Islet precursor cell (in vitro differentiated cells): ENCODE measurements at places on chromosomes 4 and X.
A peak's percentile ranks its signal among the peaks of the same experiment; 100 is the strongest.

DNA sequence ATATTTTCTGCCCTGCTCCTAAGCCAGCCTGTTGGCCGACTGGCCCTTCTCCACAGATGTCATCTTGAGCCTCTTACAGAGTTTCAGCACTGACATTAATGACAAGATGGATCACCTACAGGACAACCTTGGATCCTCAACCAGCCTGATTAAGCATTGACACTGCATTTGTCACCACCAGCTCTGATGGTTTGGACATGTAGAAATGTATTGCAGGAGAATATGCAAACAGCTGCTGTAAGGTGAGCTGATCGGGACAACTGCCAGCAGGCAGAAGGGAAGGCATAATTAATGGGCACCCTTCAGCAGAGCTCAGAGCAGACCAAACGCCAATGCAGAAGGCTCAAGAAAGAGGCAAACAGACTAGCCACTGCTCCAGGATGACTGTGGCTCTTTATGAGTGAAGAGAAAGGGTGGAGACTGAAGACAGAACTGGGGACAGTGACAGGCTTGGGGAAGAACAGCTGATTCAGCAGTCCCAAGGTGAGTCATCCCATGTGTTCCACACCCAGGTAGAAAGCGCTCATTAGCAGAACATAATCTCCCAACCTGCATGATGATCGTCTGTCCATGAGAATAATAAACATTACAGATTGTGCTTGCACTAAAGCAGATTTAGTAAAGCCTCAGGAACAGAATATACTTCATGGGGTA lies 6.7 kb downstream of the CORIN start:
- no peak for DNase-seq

- peak; percentile 96 for DNase-seq
These were observed 51.1 kb downstream of the LEF1 start for GRCh38 chr4:108117418-108118182.

GRCh38 chrX:623268-623598 lies 7.4 kb upstream of the SHOX start:
- DNase-seq, result no peak

- no peak for DNase-seq
These were observed 27.8 kb downstream of the ADGRA3 start for GRCh38 chr4:22488106-22488505.

- no peak for DNase-seq
These were observed 71.3 kb downstream of the STIM2 start for GRCh38 chr4:26931966-26932365.

GRCh38 chr4:139696491-139696890 lies 30.9 kb downstream of the MGST2 start:
- no peak for DNase-seq

GRCh38 chrX:48511560-48511959 lies 2.8 kb downstream of the PORCN start:
- no peak for DNase-seq

DNA sequence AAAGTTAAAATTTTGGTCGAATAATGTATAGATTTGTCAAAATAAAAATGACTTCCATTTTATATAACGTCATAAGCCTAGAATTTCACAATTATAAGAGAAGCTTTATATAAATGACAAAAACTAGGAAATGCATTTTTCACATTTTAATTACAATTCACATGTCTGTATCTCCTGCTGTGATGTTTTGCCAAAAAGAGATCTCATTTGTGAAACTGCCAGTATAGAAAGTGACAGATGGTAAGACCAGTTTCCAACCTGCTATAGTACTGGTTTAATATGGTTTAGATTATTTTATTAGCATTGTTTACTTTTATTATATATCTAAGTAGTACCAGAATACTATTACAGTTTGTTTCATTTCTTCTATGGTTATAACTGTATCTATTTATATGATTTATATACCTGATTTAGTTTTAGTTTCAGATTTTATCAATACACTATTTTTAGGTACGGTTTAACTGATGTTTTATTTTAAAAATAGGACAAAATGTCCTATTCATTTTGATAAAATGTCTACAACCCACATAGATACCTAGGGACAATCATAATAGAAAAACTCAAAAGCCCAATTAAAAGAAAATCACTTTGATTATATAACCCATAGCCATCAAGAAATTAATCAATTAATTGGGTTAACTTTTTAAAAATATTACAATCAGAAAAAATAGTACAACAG lies 5.4 kb upstream of the CCSER1 start:
- DNase-seq, result no peak

GRCh38 chr4:43766648-43767047 lies 682.0 kb downstream of the KCTD8 start:
- DNase-seq, result no peak

DNA sequence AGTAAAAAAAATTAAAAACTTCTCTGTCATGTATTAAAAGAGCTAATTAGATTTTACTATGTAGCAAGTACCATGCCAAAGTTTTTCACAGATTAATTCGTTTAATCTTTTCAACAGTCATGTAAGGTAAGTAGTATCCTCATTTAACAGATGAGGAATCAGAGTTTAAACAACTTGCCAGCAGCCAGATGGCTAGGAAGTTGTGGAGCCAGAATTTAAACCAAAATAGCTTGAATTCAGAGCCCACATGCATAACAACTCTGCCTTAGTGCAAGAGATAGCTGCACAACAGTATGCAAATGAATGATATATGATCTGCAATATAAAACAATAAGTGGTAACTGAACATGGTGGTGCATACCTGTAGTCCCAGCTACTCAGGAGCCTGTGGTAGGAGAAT lies 75.3 kb downstream of the NAP1L3 start:
- DNase-seq, result no peak

DNA sequence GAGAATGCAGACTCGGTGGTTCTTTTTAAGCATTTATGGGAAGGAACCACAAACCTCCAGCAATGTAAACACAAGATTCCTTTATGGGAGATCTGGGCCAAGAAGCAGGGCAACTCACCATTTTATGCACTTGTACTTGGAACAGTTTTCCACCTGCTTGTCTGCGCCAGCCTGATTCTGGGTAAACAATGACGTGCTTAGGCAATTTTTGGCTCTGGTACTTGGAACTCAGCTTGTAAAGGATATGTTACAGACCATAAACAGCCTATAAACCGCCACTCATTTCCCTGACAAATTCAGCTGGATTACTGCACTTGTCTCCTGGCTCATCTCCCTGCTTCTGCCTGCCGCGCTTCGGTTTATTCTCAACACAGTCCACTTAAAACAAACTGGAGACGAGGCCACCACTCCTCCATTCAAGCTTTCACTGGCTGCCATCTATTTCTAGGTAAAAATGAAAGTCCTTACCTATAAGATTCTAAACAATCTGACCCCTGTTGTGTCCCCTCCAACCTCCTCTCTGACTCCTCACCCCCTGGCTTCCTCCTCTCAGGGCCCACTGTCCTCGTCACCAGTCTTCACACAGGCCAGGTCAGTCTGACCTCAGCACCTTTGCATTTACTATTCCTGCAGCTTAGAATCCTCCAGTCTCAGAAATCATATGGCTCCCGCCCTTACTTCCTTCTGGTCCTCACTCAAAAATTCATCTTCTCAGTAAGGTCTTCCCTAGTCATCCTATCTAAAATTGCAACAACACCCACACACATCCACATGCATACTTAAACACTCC lies 205.9 kb upstream of the GALNT7 start:
- DNase-seq, result no peak

DNA sequence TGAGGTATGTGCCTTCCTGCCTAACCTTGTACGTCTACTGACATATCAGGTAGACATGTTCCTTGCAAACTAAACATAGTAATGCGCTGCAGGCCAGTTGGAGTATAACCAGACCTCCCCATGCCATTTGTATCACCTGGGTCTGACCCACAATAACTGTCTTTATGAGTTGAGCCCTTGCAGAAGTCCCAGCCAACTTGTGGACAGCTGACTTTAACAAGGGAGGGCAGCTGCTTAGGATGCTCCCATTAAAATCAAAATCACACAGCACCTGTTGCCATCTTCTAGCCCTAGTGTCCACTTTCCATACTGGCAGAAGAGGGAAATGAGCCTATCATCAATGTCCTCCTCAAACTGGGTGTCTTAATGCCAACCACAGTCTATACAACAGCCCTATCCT lies 41.6 kb downstream of the KANTR start:
- DNase-seq, result no peak

- DNase-seq, result no peak
These were observed 34.4 kb downstream of the PTCHD1 start for GRCh38 chrX:23369027-23369426.
